ENCODE measurements at places on chromosomes 2 and 18.

GRCh38 chr2:63737081-63737751 is 104.5 kb upstream of the UGP2 start:
- no peak for DNase-seq

DNA sequence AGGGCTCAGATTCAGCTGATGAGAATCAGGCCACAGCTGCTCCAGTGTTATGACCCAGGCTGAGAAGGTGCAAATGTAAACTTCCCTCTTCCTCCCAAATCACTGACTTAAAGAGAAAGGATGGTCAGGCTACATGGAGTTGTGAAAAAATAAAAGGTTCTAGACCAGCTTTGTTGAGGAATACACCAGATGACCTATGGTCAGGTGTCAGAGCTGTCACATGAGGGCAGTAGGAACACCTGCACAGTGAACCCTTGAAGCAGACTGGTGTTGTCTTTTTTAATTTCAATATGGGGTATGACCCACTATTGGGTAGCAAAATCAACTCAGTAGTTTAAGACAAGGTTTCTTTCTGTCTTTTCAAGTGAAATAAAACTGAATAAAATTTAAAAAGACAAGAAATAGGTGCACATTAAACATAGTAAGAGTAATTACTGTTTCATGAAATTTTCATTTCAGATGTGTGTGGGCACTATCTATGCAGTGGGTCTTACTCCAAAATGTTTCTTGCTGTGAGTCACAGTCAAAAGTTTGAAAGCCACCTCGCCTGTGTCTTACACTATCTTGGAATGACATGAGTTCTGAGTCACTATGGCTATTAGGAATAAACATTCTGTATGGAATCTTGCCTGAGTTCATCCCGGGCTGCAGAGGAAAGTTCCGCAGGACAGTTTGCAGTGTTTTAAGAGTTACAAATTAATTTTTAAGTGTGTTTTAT is 83.6 kb downstream of the ACVR1 start:
- no peak for DNase-seq

DNA sequence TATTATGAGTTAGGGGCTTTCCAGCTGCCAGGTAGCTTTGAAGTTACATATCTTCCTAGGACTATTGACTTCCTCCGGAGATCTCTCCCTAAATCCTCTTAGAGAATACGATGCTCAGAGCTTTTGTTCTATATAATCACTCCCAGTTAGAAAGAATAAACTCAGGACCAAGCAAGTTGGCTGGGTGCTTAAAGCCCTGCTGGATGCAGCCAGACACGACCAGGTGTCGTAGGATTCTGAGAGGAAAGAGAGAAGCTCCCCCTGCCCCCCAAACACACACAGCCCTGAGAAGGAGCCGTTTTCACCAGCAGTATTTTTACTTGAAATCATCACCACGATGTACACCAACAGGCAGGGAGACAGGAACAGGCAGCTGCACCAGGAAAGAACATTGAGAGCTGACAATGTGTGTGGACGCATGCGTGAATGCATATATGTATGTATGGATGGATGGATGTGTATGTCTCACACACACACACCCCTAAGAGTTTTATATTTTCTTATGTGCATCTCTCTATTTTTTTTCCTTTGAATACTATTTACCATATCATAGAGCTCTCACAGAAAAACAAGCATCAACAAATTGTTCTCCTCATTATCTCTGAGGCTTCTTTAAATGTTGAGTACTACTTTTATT is 382.6 kb downstream of the EPHA4 start:
- no peak for DNase-seq

GRCh38 chr2:109527846-109528705 is 85.7 kb downstream of the SEPTIN10 start:
- no peak for DNase-seq

- no peak for DNase-seq
These were observed 62.8 kb downstream of the AGFG1 start for GRCh38 chr2:227534714-227535113.

Measured in Right ventricle myocardium inferior (tissue), 1 donor.